Fibroblast of villous mesenchyme (primary cell): ENCODE measurements at places on chromosomes 11 and 22. TPM values are rescaled to one million over a fixed set of nuclear protein-coding genes. Genes with fewer than 3 reads are reported as not detected.

OSM gene
- total RNA-seq: 0.43 TPM in 1 of 2 replicates, not detected in the other

GRCh38 chr22:47168900-47169800 lies 406.7 kb downstream of the TBC1D22A start:
- DNase-seq: peak; percentile 13

C1QTNF5 gene
- 6.5 and 13.5 TPM in 2 replicates for total RNA-seq

- no peak for DNase-seq
Measured at GRCh38 chr11:116558504-116559211, 214.1 kb downstream of the BUD13 start.

DNA sequence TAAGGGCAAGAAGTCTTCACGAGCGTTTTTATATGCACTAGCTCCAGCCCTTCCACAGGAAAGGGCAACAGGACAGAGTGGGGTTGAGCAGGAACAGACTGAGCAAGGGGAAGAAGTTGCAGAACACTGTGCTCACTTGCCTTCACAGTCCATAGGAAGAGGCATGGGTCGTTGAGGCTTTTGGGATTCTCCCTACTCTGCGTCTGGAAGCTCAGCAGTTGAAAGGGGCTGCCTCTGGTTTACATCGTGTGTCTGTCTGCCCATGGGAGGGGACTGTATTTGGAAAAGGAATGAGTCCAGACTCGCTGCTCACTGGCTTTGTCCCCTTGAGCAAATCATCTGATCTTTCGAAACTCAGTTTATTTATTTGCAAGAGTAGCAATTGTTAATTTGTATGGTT lies 1.1 kb upstream of the PDGFD start:
- no peak for DNase-seq

SNX32 gene
- total RNA-seq: under 0.01 TPM in 1 of 2 replicates, not detected in the other

DNA sequence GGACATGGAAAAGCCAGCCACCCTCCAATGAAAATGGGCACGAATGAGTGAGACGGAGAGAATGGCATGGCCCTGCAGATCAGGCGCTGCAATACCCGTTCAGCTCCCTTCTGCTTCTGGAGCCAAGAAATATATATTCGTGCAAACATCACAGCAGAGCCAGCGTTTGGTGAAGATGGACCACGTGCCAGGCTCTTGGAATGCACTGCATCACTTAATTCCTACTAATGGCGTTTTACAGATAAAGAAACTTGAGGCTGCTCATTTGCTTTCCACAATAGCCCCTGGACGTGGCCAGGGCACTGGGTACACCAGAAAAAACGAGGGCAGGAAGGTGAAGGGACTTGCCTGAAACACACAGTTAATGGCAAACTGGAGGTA lies 1.6 kb upstream of the FXYD2 start:
- no peak for DNase-seq
